Nephron progenitor cell (in vitro differentiated cells): ENCODE measurements at places on chromosomes 2 and 18.

DNA sequence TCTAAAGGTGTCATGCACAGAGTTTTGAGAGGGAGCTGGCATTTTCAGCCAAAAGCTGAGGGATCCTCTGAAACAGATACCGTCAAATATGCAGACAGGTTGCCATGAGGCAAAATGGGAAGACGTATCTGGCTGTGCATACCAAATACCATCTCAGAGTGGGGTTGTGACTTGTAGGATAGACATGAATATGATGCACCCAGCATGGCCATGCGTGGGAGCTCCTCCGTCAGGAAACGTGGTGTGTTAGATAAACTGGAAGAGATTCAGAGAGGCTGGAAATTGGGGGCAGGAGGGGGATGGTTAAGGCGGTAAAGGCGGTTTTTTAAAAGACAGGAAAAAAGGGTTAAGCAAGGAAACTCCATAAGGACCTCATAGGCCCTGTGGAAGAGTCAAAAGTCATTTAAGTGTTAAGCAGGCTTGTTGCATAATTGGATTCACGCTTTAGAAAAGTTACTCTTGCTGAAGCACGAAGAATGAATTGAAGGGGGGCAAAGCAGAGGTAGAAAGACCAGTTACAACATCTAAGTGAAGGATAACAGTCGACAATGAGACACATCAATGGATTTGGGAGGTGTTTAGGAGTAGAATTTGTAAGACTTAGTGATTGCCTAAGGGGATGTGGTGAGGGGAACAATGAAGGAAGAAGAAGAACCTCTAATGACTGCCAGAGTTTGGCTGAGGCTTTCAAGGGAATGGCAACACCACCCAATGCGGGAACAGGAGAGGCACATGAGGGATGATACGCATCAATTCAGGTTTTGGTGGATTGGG is 139.6 kb upstream of the CTAGE1 start:
- no peak for DNase-seq

DNA sequence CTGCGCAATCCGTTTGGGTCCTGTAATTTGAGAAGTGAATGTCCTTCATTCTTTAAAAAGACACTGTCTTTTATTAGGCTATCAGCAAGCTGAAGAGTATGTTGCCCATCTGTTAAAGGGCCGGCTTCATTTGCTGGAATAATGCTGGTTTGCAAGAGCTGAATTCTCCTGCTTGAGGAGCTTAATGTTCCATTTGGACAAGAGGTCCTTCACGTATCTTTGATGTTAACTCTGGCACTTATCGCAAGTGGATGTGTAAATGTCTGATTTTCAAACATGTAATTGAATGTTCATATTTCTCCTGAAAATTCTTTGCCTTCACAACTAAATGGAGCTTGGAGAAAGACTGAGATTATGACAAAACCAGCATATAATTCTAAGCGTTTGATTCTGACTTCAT is 280.8 kb upstream of the NRP2 start:
- no peak for DNase-seq

GRCh38 chr2:128369108-128369555 is 50.5 kb upstream of the HS6ST1 start:
- DNase-seq: peak; percentile 68

DNA sequence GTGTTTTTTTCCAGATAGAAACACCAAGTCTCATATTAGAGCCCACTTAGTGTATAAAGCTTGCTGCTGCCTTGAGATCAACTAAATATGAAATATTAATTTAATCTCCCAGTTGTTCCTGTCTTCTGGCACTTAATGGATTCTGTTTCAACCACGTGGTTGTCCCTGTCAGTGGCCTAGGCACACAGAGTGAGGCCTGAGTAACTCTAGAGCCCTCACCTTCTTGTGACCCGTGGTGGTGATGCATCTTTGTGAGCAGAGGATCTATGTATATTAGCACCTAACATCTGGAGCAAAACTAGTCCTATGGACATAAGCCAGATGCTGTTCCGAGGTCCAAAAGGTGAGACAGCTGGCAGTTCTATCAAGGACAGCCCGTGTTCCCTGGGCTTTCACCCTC is 74.8 kb downstream of the FEZ2 start:
- DNase-seq: no peak

DNA sequence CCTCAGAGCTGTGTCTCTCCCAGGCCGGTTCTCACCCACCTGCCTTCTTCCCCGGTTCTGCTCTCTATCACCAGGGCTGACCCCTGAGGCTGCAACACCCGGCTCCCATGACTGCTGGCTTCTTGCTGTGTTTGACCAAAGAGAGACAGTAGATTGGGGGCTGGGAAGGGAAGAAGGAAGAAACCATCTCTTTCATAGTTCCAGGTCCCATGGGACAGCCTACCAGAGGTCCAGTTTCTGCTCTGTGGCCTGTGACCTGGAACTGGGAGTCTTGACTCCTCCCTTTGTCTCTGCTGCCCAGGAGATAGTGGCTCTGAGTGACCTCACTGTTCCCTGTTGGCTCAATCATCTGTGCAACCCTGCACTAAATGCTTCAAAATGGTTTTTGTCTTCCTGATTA is 38.1 kb downstream of the ALPK2 start:
- no peak for DNase-seq

- no peak for DNase-seq
Measured at GRCh38 chr2:183153967-183154366, 29.7 kb downstream of the NUP35 start.

GRCh38 chr18:58223717-58224424 is 179.8 kb downstream of the NEDD4L start:
- DNase-seq: no peak

- no peak for DNase-seq
Measured at GRCh38 chr18:6633310-6633709, 96.2 kb upstream of the ARHGAP28 start.

- peak; percentile 72 for DNase-seq
Measured at GRCh38 chr18:22324191-22325131, 93.3 kb downstream of the CTAGE1 start.

DNA sequence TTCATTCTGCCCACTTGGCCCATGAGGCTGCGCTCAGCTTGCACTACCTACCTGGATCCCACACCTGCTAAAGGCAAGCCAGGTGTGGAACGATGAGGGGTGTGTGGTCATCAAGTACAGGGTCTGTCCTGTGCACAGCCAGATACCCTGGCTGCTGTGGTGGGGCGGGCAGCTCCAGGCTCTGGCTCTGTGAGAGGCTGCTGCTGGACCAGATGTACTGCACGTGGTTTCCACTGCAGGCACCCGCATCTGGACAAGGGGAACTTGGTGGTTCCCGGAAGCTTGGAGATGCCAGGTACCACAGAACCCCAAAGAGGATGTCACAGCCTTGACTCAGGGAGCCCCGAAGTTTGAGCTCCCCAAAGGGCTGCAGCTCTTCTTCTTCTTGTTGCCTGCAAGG is 68.1 kb upstream of the ZNF804A start:
- no peak for DNase-seq

DNA sequence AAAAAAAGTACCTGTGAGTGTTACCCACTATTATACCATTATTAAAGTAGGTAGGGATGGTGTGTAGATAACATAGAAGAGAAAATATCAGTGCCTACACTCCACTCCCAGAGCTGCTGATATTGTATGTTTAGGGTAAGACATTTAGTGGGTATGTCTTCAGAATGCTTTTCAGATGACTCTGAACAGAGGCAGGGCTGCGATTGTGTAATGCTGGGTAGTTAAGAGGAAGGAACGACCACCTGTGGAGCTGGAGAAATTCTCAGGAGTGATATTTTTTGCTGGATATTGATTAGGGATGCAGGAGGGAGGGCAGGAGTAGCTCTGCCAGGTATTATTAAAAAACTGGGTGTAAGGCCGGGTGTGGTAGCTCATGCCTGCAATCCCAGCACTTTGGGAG is 2.8 kb downstream of the CNOT11 start:
- DNase-seq: no peak

- no peak for DNase-seq
Measured at GRCh38 chr2:128272601-128273468, 45.8 kb downstream of the HS6ST1 start.

DNA sequence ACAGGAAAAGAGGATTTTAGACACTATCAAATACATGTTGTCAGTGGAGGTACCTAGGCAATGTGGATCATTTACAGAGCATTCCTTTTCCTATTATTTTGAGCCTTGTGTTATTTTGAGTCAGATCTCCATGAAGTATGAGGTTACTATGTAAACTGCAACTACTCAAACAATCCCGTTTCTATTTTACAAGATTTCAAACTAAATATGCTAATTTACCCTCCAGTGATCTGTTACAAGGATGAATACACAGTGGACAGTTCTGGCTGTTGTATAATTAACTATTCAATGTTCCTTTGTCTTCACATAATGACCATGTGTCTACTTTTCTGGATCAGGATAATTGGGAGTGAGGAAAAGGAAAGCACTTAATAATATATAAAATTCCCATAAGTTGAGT is 4.6 kb downstream of the HOXD1 start:
- DNase-seq: no peak

GRCh38 chr2:107585851-107586250 is 240.8 kb upstream of the RGPD4 start:
- DNase-seq: no peak

DNA sequence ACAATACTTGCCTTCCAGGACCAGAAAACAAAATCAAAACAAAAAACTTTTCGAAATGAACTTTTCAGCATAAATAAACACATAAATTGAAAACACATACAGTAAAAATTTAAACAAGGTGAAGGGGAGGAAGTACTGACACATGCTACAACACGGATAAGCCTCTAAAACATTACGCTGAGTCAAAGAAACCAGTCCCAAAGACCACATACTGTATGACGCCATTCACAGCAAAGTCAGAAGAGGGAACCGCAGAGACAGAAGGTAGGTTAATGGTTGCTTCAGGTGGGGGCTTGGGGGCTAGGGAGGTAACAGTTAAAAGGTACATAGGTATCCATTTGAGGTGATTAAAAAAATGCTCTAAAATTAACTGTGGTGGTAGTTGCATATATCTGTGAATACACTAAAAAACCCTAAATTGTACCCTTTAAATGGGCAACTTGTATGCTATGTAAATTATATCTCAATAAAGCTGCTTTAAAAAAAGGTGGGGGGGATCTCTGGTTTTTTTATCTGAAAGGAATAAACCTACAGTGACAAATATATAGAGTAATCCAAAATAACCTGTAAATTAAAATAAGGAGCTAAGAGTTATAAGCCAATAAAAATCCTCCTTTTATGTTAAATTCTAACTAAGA is 7.1 kb downstream of the COX7A2L start:
- DNase-seq: no peak

DNA sequence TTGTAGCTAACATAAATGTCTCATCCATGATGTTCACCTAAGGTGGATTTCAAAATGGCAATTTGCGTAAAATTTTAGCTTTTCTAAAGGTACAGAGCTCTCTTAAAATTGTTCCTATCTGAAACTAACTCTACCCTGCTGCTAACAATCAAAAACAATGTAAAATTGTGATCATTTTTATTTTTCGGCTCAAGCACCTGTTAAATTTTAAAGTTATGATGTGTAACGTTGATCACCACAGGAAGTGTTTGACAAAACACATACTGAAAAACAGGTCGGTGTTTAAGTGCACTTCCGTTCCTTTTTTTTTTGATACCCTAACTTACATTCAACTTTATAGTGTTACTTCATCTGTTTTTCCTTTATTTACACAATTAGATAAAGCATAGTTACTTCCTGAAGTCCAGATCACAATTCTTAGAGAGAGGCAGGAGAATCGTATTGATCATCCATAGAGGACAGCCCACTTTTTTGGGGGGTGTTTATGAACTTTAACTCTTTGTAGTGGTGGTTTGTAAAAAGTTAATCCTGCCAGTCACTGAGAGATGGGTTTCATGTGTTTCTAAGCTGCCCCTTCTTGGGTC is 6.0 kb upstream of the NCK2 start:
- no peak for DNase-seq

DNA sequence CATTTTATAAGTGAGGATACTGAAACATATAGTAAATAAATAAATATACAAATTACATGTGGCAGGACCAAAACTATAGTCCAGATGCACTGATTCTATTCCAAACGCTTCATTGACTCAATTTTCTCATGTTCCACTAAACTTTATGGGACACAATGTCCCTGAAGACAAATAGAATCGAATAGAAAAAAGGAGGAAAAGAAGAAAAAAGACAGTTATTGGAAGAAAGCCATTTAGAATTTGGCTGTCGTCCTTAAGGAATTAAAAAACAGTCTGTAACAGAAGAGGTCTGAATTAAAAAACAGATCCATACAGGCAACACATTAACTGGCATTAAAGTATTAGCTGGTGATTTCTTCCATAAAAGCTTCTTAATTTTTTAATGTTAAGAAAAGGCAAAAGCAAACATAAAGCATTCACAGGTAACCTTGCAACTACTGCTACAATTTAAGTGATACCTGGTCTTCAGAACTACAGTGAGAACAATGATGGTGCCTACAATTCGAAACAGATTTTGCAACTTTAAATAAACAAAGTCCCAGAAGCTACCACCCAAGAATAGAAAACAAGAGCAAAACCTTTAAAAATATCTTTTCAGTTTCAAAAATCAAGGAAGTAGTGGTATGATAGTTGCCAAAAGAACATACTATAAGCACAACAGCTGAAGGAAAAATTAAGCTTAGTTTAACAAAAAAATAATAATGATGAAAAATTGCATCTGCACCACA is 17.4 kb upstream of the CHAC2 start:
- DNase-seq: no peak

DNA sequence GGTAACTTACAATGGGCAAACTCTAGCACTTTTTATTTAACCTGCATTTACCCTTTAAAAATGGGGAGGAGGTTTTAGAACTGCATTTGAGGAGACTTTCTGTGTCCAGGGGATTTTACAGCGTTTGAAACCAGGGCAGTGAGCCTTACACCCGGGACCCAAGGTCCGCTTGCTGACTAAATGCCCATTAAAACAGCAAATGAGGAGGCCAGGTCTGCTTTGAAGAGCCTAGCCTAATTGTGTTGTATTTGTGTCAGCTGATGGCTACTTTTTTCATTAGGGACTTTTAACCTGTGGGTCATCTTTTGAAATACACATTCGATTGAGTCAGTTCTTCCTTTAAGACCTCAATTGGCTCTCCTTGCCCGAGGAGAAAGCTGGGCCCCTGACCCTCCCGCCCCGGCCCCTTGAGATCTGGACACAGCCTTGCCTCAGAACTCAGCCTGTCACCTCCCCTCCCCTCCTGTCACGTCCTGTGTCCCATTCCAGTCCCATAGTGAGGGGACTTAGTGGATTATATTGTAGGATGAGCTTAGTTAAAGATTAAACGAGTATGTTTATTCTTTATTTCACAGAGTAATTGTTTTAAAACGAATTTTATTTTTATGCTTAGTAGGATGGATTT is 69.0 kb downstream of the KLHL29 start:
- peak; percentile 33 for DNase-seq

- DNase-seq: no peak
Measured at GRCh38 chr2:216517447-216518225, 19.0 kb downstream of the RPL37A start.

GRCh38 chr2:241159116-241159515 is 8.8 kb downstream of the PPP1R7 start:
- DNase-seq: no peak

- DNase-seq: no peak
Measured at GRCh38 chr2:167181134-167181533, 292.9 kb downstream of the XIRP2 start.
